Smooth muscle cell of the brain vasculature (primary cell): ENCODE measurements at places on chromosomes 12 and 14.

DNA sequence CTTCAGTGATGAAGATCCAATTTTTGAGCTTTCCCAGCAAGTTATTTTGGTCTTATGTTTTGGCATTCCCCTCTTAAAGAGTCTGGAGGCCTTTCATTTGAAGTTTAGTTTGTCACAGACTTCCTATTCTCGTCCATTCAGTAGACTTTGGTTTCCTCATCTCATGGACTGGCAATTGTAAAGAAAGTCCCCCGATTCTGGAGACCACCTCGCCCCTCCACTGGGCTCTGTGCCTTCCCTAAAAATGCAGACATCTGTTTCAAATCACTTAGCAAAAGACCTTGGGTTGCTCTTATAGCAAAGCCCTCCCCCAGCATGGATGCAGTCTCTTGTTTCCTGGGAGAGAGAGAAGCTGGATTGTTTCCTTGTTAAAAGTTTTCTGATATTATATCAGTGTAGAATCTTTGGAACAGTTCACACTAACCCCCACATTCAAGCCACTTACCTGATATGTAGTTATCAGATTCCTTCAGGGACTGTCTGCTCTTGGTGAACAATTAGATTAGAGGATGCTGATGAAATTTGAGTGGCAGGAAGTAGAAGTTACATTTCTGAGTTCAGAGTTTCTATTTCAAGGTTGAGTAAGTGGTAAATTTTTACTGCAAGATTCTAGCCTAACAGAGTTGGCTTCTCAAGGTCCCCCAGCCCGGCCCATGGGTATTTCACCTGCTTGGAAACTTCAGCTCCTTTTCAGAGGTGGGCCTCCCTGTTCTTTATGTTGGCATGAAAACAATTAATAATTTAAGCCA, 56.3 kb downstream of the PLXNC1 start:
- no peak for DNase-seq

DNA sequence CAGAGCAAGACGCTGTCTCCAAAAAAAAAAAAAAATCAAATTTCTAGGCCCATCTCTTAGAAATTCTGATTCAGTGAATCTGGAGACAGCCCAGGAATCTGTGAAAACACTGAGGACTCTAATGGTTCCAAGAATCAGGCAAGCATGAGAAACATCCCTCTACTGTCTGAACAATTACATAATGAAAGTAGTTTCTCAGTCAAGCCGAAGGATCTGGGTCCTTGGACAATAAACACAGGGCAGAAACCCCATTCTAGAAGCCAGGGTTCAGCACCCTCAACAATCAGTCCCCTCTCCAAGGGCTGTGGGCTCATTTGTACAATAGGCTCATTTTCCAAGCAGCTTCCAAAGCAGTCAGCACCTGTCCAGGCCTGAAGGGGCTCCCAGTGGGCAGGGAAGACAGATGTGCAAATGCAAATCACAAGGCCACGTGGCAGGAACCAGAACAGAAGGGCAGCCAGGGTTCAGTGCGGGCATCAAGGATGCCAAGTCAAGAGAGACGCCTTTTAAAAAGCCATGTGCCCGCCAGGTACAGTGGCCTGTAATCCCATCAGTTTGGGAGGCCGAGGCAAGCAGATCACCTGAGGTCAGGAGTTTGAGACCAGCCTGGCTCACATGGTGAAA, 96.1 kb downstream of the KSR2 start:
- no peak for DNase-seq

DNA sequence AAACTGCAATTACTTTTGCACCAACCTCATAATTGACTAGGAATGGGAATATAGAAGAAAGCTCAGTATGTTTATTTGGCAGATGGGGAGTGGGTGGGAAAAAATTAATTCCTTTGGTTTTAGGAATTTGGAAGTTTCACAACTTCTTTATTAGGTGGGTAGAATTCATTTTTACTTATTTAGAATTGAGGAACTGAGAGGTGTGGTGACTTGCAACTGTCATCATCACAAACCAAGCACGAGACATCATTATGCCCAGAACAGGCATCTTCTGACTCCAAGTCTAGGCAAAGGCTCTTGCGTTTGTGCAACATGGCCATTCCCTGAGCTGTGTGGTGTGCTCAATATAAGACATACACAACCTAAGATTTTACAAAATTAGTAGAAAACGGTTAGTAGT, 380.0 kb downstream of the ATP23 start:
- DNase-seq, result no peak

DNA sequence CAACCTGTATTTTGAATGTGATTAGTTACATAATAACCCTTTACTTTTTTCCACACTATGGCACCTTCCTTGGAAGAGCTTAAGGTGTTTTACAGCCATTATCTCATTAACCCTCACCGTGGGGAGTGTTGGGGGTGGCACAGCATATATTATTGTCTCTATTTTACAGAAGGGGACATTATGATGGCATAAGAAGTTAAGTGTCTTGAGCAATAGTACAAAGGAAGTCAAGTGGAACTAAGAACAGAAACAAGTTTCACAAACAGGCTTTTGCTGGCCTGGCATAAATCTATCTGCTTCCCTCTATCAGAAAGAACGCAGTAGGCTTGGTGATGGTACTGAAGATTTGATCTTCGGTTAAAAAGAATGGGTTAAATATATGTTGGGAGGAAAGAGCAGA, 169.7 kb upstream of the OTX2 start:
- no peak for DNase-seq

DNA sequence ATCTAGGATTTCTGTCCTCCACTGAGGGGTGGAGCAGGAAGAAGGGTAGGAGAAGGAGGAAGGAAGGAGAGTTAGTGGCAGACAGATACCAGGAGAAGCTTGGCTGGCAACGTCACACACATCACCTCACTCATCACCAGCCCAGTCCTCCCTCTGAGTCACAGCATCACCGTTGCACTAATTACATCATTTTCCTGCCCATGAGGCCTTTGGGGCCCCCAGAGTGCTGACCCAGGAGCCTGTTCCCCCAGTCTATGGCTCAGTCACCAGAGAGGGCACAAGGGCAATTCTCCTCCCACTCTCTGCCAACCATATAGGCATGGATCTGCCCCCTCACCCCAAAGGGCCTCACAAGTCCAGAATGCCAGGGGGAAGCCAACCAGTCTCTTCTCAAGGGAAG, 4.6 kb downstream of the RND1 start:
- DNase-seq, result no peak

GRCh38 chr12:46406352-46407027, 33.9 kb upstream of the SLC38A2 start:
- DNase-seq, result no peak

GRCh38 chr14:63342371-63342770, 23.6 kb upstream of the GPHB5 start:
- no peak for DNase-seq

- DNase-seq, result no peak
These were observed 23.8 kb upstream of the PHLDA1 start for GRCh38 chr12:76055393-76055792.

DNA sequence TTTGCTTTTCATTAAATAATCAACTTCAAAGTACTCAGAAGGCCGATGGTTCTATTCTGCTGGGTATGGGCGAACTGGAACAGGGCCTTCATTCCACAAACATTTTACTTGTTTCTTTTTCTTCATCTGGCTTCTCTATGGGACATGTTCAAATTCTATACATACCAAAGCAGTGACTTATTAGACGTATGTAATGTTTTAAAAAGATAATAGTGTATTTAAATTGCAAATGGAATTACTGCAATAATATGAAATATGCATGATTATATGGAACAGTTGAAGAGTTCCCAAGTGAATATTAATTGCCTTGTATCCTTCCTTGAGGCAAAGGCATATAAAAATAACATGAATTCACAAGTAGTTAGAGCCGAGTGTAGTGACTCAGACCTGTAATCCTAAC, 75.5 kb downstream of the FAR2 start:
- no peak for DNase-seq

GRCh38 chr14:73718418-73719251, 4.5 kb upstream of the PNMA1 start:
- no peak for DNase-seq

DNA sequence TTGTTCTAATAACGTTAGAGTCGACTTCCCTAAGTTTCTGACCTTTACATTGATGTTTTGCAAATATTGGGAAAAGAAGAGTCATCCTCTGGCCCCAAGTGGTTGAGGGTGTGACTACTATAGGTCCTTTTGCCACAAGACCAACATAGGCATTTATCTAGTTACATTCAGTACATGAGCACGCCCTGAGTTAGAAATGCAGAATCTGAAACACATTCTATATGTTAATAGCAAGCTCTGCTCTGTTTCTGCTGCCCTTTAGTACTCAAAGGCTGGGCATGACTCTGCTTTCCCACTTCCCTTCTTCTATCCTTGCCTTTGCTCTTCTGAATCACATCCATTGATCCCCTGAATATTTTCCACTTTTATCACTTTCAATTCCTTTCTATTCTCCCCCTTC, 115.1 kb upstream of the PTPRB start:
- no peak for DNase-seq

DNA sequence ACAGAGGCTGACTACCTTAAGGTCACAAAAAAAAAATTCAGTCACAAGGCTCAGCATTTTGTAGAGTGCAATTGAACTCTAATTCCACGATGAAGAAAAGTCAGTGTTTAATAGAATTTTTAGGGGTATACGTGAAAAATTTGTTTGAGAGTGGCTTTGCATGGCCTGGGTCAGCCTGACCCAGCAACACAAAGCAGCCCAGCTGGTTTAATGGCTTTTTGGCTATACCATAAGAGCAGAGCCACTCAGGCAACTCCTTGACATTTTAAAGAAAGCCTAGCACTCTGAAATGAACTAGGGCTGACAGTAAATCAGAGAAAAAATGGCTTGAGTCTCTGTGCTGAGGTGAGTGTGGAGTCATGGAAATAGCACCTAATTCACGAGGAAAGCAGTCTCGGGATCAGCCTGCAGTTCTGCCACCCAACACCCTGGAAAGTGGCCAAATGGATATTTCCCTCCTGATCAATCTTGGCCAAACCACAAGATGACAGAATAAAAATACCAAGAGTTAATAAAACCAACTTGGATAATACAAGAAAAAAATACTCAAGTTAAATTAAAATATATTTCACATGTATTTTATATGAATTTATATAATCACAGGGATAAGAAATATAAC, 59.5 kb downstream of the GALNT4 start:
- DNase-seq, result no peak

- DNase-seq, result no peak
These were observed 18.1 kb downstream of the CLMN start for GRCh38 chr14:95301527-95302187.

GRCh38 chr14:61226015-61226654, 55.0 kb downstream of the TMEM30B start:
- DNase-seq, result no peak

GRCh38 chr14:76313852-76314251, 62.1 kb upstream of the ESRRB start:
- DNase-seq, result no peak

DNA sequence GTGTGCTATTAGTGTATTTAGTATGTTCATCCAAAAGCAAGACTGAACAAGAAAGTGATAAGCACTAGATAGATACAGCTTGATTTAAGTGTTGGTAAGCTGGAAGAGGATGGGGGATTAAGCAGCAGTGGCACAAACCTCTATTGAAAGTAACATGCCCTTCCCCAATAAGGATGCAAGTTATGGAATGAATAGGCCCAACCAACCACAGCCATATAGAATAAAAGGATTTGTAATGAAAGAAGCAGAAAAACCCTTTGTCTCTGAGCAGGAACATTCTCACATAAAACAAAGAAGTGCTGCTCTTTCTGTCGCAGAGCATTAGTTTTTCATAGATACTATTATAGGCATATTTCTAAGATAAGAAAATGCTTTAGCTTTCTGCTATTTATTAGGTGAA, 310.7 kb downstream of the IPO8 start:
- no peak for DNase-seq

DNA sequence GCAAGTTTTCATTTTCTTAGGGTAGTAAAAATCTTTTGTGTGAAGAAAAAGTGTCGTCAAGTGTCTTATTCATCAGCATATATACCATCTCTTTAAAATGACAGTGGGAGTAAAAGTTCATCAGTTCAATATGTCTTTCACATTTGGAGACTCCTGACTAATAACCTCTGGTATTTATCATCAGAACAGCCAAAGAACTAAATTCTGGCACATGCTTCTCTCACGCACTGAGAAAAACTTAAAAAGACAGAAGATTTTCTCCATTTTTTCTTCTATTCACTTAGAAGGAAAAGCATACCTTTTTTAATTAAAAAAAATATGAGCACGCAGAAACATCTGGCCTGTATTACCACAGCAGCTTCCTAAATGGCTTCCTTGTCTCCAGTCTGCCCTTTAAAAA, 265.7 kb downstream of the AKAP6 start:
- no peak for DNase-seq

DNA sequence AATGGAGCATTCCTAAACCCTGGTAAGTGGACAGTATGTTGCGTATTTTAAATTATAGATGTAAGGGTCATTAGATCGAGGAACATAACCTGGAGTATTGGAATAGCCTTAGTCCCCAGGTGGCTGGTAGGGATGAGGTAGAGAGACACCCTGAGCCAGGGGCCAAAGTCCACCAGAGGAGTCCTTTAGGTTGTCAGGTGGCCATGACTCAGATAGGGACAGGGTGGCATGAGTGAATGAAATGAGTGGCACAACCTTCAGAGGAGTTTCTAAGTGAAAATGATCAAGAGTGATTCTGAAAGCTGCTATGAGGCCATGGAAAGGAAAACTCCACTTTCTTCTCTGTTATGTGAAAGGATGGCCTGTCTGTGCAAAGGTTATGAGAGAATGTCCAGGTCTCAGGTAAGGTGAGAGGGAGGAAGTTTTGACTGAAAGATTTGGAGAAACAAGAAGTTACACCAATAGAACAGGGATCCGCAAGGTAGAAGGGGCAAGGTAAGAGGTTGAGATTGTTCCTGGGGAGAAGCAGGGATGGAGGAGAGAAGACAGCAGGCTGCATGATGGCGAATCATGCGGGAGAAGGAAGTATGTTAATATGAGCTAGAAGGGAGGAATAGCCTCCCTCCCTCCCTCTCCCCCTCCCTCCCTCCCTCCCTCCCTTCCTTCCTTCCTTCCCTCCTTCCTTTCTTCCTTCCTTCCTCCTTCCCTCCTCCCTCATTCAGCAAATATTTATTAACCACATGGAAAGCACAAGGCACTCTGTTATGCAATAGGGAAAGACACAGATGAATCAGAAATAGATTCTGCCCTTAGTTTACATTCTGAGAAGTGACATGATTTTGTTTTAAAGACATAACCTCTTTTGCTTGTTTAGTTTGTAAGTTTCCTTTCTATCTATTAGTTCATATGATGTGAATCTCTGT, 14.0 kb upstream of the RIPK3 start:
- DNase-seq, result no peak

DNA sequence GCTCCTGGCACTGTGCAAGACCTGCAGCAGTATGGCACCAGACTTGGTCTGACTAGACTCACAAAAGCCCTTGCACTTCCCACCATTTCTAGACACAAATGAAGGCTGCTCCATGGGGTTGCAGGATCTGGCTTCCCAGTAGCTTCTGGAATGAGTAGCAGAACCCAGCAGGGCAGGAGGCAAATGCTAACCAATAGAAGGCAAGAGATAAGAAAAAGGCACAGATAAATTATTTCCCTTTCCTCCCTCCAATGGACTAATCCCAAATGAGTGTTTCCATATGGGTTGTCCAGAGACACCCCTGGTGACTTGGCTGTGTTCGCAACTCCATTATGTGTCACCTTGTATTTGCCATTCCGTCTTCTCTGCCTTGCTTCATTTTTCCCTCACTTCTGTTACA, 49.7 kb downstream of the KIF21A start:
- no peak for DNase-seq

GRCh38 chr12:75438059-75438754, 42.3 kb upstream of the GLIPR1 start:
- DNase-seq, result no peak
